ENCODE measurements at places on chromosomes 7 and 10.

DNA sequence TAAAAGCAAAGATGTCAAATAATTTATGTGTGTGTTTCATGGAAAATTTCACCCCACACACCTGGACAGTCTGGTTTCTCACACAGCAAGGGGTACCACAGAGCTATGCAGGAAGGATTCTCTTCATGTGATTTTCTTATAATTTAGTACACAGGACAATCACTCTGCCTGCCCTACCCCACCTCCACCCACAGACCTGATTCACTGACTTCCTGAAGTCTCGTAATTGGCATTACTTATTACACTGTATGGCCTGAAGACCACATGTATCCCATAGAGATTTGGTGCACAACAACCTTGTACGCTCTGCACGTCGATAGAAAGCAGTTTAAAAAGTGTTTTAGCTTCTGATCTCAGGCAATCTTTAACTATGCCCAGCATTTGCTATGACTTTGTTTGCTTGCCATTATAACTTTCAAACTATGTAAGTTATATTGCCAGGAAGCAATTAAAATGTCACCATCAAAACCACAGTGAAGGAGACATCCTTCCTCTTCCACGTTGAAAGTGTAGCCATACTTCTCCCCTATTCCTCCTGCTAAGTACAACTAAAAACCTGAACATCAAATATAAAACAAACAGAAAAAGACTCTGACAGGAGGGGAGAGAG is 279.4 kb upstream of the IMMP2L start:
- no peak for DNase-seq

- DNase-seq = no peak
Observed at GRCh38 chr7:149720372-149721083, 52.9 kb downstream of the ZNF467 start.

DNA sequence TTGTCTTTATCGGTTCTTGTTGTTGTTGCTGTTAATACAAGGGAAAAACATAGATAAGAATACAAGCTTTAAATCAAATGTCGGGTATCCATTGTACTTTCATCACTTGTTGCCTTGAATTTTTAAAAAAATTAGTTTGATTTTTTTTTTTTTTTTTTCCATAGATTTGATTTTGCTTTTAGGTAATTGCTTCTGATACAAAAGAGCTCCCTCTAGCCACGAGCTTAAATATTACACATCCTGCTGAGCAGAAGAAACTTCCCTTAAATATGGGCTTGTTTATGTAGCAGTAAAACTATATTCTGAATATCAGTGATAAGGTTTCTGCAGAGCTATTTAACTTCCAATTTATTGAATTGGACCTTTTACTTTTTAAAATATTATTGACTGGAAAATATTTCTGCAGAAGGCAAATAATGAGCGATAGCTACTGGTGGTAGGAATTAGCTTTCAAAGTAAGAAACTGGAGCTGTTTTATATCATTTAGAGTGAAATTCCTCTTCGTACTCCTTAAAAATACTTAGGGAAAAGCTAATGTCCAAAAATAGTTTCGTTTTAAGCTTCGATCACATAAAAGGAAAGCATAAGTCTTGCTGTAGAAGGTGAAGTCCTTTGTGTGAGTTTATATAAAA is 216.9 kb downstream of the POLR1F start:
- no peak for DNase-seq

GRCh38 chr7:10588084-10588483 is 385.6 kb upstream of the PHF14 start:
- DNase-seq = no peak

GRCh38 chr10:25280573-25280972 is 105.8 kb downstream of the GPR158 start:
- DNase-seq = no peak

- DNase-seq = no peak
Observed at GRCh38 chr10:103124420-103125096, 68.5 kb downstream of the NT5C2 start.

GRCh38 chr10:51389415-51390321 is 309.7 kb downstream of the CSTF2T start:
- DNase-seq = no peak

DNA sequence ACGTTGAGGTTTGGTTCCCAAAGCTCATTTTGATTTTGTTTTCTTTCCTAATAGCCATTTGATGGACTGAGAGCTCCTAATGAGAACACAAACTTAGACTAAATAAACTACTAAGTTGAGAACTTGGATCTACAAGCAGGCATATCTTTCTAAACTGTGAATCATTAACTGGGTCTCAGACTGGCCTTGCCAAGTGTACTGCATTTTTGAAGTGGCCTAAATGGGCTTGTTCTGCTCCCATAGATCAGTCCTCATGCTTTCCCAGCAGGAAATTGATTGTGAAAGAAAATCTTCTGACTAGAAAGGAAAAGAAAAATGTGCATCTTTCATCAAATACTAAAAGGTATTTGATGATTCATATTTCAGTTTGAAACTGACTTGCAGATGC is 46.7 kb upstream of the RBM33 start:
- DNase-seq = no peak

DNA sequence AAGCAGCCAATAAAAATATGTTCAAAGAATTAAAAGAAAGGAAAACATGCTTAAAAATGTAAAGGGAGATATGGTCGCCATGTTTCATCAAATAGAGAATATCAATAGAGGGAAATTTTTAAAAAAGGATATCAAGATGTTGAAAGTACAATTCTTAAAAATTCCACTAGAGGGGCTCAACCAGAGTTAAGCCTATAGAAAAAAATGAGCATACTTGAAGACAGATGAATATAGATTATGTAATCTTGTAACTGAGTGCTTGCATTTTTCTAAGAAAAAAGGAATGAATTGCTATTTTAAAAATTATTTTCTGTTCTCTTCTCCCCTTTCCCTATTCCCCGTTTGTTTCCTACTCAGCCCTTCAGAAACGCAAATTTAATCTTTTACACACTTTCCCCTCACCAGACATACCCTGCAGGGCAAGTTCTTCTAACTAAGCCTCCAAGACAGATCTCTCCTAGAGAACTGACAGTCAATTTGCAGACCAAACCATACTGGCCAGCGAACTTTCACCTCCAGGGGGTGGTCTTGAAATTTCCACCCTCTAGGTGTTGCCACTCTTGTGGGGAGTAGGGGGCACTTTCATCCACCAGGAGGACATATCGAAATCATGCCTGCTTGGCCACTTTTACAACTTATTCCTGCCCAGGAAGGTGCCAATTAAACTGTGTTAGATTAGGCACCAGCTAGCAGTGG is 67.7 kb downstream of the NSUN6 start:
- no peak for DNase-seq

DNA sequence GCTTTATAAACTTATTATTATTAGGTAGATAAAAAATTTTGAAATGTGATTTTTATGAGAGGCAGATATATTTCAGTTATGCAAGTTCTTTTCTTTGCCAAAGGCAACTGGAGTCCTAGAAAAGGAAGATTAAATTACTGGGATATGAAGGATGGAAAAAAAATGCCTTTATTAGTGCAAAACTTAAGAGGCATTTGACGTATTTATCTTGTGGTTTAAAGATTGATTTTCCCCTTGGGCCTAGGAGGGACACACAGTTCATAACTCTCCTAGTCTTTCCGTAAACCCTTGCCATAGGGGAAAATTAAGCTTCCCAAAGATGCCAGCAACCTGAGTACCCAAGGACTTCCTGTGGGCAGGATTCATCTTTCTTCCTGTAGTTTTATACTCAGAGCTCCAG is 3.1 kb upstream of the STEAP4 start:
- no peak for DNase-seq

DNA sequence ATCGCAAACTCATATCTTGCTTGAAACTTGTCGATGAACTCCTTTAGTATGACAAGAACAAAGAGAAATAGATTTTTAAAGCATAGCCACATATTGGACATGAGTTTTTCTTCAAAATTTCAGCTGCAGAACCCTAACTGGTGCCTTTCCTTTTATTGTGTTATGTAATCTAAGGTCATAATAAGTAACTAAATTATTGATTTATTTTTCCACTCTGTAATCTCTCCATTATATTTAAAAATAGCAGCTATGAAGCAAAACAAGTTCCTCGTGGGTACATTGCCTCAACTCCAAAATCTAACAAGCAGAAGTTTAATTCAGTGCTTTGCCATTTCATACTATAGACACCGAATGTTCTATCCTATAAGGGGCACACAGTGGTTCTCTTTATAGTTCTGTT is 159.2 kb upstream of the PRSS1 start:
- no peak for DNase-seq
